ENCODE measurements at places on chromosomes 3 and 15. TPM values are rescaled to one million over a fixed set of nuclear protein-coding genes. Genes with fewer than 3 reads are reported as not detected.

MNS1 gene
- 12.3 TPM for polyA plus RNA-seq

RBM15B gene
- 31.2 TPM for polyA plus RNA-seq

DNA sequence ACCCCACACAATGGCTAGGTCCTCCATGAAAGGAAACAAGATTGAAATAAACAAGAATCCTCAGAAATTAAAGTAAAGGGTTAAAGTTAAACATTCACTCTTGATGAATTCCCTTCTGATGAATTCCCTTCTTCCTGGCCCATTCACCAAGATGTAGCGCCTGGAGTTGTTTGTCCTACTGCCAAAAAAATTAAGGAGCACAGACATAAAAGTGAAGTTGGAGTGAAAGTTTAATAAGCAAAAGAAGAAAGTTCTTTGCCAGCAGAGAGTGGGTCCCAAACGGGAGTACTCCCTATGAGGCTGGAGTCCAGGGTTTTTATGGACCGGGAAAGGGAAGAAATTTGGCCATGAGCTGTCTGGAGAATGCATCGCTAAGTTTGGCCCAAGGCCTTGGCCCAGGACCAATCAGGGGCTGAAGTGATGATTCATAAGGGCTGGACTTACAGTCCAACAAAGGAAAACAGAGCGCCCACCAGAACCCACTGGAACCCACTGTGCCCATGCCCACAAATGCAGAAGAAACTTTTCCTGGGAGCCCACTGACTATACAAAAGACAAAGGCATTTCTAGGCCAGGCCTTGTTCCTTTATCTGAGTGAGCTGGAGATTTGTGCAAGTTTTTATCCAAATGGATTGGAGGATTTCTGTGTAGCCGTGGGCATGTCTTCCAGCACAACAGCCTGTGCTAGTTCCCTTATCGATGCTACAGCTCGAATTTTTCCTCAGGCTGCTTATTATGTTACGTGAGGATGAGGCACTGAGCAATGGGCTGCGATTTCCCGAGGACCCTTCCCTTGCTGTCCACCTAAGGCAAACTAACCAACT is 1561.6 kb downstream of the OTOL1 start:
- no peak for DNase-seq

- no peak for DNase-seq
Observed at GRCh38 chr3:66312039-66312438, 91.2 kb downstream of the SLC25A26 start.

MTFMT gene
- 18.7 TPM for polyA plus RNA-seq
